ENCODE measurements at places on chromosomes 12 and 14. TPM values are rescaled to one million over a fixed set of nuclear protein-coding genes. Genes with fewer than 3 reads are reported as not detected.

The TGM1 gene
- 0.36 TPM for total RNA-seq

The TEX22 gene
- under 0.01 TPM for total RNA-seq

The C12orf54 gene
- total RNA-seq = not detected

The RTRAF gene
- 53.2 TPM for total RNA-seq

The FAM181A gene
- not detected for total RNA-seq

GRCh38 chr12:49692851-49693250 is 14.4 kb downstream of the FMNL3 start:
- no peak for DNase-seq

- DNase-seq = no peak
These were observed 141.7 kb downstream of the TMEM132C start for GRCh38 chr12:128408669-128409068.

GRCh38 chr14:95106971-95107370 is 50.4 kb downstream of the DICER1 start:
- DNase-seq = no peak

DNA sequence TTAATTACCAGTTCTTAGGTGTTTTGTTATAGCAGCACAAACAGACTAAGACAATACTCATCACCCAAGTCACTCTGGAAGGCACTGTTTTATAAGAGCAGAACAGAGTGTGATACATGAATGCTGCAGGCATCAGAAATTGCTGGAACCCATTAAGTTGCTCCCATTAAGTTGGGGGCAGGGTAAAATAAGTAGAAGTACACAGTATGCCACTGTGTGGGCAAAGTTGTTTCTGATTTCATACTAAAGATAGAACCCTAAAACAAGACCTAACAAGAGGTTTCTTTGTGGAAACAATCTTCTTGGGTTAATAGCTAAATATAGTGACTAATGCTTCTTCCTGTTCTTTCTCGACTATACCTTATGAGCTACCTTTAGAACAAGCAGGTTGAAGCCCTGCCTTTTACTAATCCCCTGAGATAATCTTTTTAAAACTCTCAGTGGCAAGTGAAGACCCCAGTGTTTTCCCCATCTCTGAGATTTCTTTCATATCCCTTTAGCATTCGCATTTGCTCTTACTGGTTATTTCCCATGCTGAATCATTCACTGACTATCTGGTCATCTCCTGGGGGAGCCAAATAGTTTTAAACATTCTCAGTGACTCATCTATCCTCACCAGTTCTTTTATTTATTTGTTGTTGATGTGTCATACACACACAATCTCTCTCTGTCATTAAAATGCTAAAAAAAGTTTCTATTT is 52.3 kb downstream of the SOCS2 start:
- peak; percentile 89 for DNase-seq

DNA sequence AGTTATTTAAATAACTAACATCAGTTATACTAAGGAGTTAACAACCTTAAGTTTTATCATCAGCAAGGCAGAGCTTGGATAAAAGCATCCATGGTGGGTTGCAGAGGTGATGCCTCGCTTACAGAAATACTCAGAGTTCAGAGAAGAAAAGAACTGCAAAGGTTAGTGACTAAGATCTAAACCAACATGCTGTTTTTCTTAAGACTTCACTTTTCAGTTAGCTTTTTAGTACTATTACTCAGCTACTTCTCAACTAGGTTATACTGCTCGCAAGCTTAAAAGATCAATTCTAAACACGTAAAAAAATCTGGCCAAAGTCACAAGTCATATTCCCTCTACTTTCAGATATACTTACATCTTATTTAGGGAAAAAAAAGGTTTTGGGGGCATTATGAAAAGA is 2.8 kb downstream of the PPP1CC start:
- no peak for DNase-seq

- no peak for DNase-seq
These were observed 27.1 kb upstream of the SLC17A8 start for GRCh38 chr12:100329800-100330199.

All from osteoblast (primary cell).